Right ventricle myocardium inferior (tissue), 1 donor: ENCODE measurements at places on chromosomes 1 and 21. TPM values are rescaled to one million over a fixed set of nuclear protein-coding genes. Genes with fewer than 3 reads are reported as not detected.

GRCh38 chr1:203124011-203124410 lies 3.5 kb upstream of the ADORA1 start:
- DNase-seq, result no peak

DNA sequence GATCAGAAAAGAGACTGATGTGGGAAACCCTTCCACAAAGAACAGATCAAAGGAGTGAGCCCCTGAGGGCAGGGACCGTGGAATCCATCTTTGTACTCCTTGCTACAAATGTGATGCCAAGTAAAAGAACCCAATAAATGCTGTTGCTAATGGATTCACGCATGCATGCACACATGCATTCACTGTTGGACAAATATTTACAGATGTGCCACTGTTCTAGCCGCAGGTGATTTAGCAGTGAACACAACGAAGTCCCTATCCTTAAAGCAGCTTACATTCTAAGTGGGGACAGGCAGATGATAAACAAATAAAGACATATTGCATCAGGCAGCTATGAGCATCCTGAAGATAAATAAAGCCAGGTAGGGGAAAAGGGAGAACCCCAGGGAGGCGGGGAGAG lies 67.8 kb downstream of the ITPKB start:
- no peak for DNase-seq

DNA sequence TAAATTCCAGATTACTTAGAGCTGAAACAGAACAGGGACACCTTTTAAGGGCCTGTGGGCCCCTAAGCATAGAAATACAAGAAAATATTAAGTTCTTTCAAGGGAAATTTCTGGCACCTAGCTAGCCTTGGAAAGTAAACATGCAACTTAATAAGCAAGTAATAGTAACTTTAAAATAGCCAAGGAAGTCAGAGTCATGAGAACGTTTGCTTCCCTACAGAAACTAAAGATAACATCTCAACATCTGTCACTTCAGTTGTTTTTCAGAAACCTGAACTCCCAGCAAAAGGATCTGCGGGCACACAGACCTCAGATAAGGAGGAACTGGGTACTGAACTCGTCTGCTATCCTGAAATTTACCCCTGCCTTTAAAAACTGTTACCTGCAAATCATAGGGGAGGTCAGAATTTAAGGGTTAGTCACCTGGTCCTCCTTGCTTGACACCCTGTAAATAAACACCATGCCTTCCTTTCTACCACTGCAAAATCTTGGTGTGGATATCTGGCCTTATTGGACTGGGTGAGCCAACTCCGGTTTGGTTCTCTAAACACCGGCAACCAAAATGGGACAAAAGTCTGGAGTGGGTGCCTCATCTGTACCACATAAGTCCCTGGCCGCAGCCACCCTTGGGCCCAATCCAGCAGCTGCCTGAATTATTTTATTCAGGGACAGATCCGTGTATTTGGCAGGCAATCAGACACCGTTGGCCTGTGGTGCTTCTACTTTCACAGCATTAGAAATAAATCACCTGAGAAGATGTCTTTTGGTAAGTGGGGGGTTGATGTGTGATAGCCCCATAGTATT lies 27.9 kb downstream of the NRDC start:
- peak; percentile 74 for DNase-seq

DNA sequence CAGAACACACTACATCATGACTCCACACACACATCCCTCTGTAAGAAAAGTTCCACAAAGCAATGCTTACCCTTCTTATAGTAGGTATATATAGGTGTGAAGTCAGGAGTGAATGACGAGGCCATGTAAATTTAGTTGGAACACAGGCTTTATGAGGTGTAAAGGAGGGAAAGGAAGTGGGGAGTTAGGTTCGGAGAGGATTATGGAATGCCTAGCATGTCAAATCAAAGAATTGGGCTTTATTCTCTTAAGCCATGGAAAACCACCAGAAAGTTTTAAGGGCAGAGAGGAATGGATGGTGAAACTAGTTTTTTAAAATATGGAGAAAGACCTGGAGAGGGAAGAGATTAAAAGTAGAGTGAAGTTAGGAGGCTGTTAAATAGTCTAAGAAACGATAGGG lies 26.3 kb downstream of the TFAP2E start:
- no peak for DNase-seq

- DNase-seq, result peak; percentile 76
These were observed 918 bp downstream of the MIB2 start for GRCh38 chr1:1616045-1616790.

The SLC44A5 gene
- total RNA-seq, result 1.8 TPM

The KAZN gene
- total RNA-seq, result 4.3 TPM

The FNDC10 gene
- total RNA-seq, result 3.0 TPM

The FCRL2 gene
- not detected for total RNA-seq

The CD1D gene
- total RNA-seq, result 1.5 TPM

The IQCC gene
- 0.81 TPM for total RNA-seq

The FAAH gene
- total RNA-seq, result 5.5 TPM
